ENCODE measurements at places on chromosomes 1 and 21.

- DNase-seq, result no peak
Observed at GRCh38 chr1:66154394-66154793, 361.7 kb downstream of the PDE4B start.

GRCh38 chr1:244231572-244232315 lies 180.7 kb downstream of the ZBTB18 start:
- no peak for DNase-seq

GRCh38 chr1:205827623-205828022 lies 14.6 kb upstream of the SLC41A1 start:
- DNase-seq, result no peak

- no peak for DNase-seq
Observed at GRCh38 chr1:12012560-12013316, 6.6 kb upstream of the MIIP start.

- DNase-seq, result no peak
Observed at GRCh38 chr1:90925928-90926869, 95.6 kb downstream of the ZNF644 start.

- DNase-seq, result no peak
Observed at GRCh38 chr1:204075139-204075521, 2.2 kb downstream of the SOX13 start.

- no peak for DNase-seq
Observed at GRCh38 chr1:228884196-228884595, 148.9 kb downstream of the RHOU start.

GRCh38 chr21:17782051-17782450 lies 37.1 kb downstream of the C21orf91 start:
- no peak for DNase-seq

- DNase-seq, result no peak
Observed at GRCh38 chr1:236175642-236176336, 33.5 kb downstream of the GPR137B start.

GRCh38 chr21:35423709-35424108 lies 374.6 kb upstream of the RUNX1 start:
- no peak for DNase-seq

DNA sequence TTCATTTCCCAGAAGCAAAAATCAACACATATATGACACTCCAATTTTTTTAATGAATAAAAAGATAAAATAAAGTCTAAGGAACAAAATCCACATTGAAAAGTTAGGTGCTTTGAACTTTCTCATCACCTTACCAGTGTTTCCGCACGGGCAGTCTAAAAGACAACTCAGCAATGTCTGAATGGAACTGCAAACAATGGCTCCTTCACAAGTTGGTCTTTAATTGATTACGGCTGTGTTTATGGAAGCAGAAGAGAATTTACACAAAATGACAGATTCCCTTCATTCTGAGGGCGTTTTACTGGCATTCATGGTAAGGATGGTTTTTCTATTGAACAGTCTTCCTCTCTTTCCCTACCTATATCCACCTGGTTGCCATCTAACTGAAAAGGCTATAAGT lies 65.0 kb upstream of the RNPC3 start:
- DNase-seq, result no peak

GRCh38 chr1:201171063-201172036 lies 17.1 kb upstream of the TMEM9 start:
- DNase-seq, result no peak

DNA sequence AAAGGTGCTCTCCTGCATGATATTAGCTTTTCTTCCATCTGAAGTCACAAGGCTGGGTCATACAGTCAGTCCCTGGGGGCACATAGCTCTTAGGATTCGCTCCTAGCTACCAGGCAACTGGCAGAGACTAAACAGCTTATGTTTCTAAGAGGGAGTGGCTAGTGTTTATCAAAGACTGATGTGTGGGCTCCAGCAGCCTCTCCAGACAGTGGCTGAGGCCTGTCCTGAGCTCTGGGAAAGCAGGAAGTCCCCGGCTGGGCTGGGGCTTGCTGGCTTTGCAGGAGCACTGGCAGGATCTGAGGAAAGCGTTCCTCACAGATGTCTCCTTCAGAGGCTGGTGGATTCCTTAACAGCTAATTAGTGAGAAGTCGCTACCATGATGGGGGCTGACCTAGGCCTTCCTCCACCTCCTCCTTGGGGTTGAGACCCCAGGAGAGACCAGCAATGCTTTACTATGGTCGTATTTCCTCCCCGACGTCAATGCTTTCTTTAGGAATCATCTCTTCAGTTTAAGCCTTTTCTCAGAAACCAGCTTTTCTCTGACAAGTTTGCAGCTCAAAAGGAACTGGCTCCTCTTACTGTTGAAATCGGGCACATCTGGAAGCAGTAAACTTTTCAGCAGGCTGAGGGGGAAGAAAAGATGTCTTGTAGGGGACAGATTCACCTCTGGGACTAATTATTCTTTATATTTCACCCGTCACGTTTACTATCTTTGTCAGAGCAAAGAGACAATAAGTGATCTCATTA lies 33.5 kb upstream of the HHAT start:
- no peak for DNase-seq

- no peak for DNase-seq
Observed at GRCh38 chr1:24421502-24421901, 5.9 kb downstream of the NIPAL3 start.

DNA sequence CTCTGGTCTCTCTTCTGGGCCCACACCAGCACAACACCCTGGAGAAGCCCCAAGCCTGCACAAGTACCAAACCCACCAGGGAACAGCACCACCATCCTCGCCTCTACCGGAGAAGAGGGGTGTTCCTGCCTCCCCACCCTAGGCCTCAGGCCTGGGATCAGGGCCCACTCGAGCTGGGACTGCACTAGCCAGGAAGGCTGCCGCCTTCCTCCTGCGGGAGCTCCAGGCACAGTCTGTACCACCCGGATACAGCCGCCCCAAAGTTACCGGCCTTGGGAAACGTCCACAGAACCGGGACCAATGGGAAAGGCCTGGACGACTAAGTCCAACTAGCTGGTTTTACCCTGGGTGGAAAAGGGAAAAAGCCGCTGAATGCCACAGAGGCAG lies 3.4 kb downstream of the TAL1 start:
- DNase-seq, result no peak

Data from esophagus squamous epithelium (tissue), 5 donors.